ENCODE measurements at places on chromosomes 3 and 15. TPM values are rescaled to one million over a fixed set of nuclear protein-coding genes. Genes with fewer than 3 reads are reported as not detected.

DNA sequence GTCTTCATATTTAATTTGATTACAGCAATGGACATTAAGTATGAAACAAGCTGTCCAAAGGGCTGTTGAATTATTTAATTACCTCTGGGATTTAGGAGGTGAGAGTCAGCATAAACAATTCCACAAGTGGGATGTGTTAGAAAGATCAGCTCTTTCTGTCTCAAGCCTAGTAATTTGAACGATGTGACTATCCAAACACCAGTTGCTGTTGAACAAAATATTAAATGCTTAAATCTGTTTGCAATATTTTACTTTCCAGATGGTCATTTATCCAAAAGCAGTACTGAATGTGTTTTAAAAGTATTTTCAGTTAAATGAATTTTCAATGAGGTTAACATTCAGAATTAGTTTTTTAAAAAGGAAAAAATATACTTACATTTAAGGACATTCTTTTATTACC lies 12.7 kb downstream of the KCNAB1 start:
- DNase-seq = no peak

DNA sequence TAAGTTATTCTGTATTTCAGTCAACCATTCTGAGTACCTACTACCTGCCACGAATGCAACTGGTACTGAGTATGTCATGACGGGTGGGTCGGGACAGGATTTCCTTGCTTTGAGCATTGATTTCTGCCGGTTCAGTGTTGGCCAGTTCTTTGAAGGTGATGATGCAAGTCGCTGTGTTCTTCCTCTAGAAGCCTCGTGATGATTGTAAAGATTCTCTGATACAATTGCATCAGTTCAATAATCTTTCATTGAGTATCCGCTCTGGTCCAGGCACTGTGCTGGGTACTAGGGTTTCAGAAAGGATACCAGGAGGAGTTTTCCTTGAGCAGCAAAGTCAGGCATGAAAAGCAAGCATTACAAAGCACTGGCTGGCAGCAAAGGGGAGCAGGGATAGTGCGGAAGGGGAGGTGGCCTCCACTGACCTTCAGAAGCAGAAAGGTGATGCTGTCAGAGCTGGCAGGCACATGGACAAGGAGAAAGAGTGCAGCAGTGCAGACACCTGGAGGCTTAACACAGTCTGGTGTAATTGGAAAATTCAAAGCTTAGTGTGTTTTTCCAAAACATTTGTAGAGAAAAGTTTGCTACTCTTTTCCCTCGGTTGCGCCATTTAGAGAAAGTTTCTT lies 100.1 kb downstream of the RPL39L start:
- DNase-seq = no peak

Gene P2RY13
- total RNA-seq = 1.6 TPM

Gene SOX14
- not detected for total RNA-seq

- no peak for DNase-seq
These were observed 263 bp downstream of the ST8SIA2 start for GRCh38 chr15:92393980-92394308.

Gene GRIP2
- 8.2 TPM for total RNA-seq

- DNase-seq = no peak
These were observed 6.3 kb downstream of the LAMP3 start for GRCh38 chr3:183156266-183156665.

GRCh38 chr3:197076415-197076814 lies 46.8 kb upstream of the MELTF start:
- DNase-seq = no peak

GRCh38 chr3:29430558-29430971 lies 149.7 kb downstream of the RBMS3 start:
- DNase-seq = no peak

DNA sequence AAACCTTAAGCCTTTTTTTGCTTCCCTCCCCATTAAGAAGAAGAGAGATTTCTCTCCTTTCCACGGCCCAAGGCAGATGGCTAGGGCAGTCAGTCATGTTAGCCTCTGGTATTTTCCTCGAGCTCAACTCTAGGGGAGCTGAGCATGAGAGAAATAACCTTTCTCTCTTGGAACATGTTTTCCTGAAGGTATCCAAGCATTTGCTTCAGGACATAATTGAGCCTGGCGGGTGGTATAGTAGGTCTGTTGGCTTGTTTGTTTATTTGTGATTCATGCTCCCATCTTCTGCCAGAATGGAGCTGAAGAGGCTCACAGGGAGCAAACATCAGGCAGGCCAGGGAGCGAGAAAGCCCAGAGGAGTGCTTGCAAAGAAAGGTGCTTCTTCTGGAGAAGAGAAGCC lies 102.5 kb downstream of the MESD start:
- DNase-seq = no peak

DNA sequence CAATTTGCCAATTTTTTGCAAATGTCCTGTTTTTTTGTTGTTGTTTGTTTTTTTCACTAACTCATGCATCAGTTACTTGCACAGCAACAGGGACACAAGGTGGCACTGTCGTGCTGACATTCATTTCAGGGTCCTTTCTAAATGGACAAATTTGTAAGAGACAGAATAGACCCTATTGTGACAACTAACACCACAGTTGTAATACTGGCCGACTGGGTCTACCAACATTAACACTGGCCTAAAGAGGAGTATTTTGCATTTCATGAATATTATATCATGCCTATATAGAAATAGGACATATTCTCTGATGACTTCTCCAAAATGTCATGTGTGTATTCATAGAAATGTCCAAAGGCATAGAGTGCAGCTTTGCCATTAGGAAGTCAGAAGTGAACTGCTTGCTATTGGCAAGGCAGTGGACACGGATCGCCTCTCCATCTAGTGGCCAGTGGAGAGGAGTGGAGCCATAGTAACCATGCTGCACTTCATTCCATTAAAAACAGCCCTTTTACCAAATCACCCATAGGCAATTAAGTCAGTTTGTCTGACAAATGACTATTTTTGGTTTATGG lies 54.8 kb downstream of the ZBTB20 start:
- peak; percentile 10 for DNase-seq

Gene CCR5
- total RNA-seq = under 0.01 TPM

Gene ZPLD1
- not detected for total RNA-seq

DNA sequence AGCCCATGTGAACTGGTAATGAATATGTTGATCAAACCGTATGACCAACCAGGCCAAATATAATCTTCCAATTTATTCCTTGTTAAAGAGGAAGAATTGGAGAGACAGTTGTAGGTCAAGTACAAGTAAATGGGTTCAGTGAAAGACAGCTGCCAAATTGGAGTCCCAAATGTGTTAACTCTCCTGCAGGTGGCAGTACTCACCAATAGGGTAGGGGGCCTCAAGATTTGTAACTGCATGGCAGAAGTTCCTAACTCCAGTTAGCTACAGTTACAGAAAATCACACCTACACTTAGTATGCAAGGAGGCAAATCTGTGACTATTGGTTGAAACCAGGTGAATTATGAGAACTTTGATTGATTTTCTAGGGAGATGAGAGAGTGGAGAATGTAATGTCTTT lies 278.0 kb downstream of the ZBBX start:
- no peak for DNase-seq

DNA sequence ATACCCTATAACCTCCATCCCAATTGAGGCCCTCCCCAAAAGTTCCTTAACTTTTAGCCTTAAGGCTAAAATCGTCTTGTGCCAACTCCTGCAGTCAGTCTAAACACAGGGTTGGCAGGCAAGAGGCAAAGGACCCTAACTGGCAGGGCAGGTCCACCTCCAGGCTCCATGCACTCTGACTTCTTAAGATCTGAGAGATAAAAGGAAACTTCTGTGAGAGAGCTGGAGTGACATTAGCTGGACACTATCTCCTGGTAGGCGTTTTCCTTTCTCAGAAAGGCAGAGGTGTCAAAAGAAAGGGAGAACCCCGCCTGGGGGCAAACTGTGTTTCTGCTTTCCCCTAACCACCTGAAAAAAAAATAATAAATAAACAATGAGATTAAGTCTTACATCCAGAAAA lies 3.6 kb downstream of the CHSY1 start:
- no peak for DNase-seq

Gene TF
- total RNA-seq = 4.1 TPM

Gene SKOR1
- total RNA-seq = 0.41 TPM

GRCh38 chr3:56894881-56895431 lies 93.2 kb upstream of the ARHGEF3 start:
- DNase-seq = peak; percentile 31

DNA sequence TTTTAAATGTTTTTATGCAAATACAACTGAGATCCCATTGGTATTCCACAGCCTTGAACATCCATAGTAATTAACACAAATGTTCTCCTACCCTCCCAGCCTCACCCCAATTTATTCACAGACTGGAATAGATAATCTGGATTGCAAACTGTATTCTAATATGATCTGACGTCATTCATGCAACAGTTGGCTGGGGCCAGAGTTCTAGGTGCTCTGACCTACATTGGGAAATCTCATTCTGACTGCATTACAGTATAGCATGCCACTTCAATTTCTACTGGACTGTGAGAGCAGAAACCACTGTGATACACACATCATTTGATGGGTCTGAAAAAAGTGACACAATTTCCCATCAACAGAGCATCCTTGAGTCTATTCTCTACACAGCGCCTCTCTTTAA lies 403.1 kb downstream of the MAGI1 start:
- no peak for DNase-seq

GRCh38 chr3:172302203-172302602 lies 146.1 kb downstream of the GHSR start:
- DNase-seq = no peak

Gene SLC9A9
- total RNA-seq = 4.9 TPM

DNA sequence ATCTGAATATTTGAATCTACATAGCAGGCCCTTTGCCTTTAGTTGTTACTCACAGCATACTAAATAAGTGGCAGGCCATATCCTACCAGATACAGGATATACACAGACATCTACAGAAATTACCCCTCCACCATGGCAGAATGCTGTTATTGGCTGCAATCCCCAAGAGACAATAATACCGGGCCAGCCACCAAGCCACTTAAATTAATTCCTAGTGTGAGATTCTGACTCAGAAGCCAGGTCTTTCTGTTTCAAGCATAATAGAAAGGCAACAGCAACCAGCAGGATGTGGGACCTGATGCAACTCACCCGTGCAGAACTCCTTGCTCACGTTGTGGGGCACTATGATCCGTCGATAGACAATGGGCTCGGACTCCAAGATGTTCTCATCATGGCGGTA lies 39.8 kb downstream of the CLK3 start:
- no peak for DNase-seq

DNA sequence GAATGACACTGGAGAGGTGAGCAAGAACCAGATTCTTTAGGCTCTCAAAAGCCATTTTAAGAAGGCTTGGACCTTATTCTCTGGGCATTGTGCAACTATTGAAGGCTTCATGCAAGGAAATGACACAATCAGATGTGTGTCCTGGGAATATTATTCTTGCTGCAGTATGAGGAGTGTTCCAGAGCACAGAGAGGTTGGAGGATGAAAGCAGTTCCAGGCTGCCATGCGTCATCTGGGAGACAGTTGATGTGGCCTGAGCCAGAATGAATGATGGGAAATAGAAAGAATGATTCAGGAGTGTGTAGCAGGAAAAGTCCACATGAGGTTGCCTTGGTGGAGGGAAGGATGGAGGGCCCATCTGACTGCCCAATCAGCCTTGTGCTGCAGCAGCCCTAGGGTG lies 123.1 kb downstream of the CHCHD6 start:
- no peak for DNase-seq

Gene FRMD4B
- total RNA-seq = 72.2 TPM

Gene MYL3
- not detected for total RNA-seq

DNA sequence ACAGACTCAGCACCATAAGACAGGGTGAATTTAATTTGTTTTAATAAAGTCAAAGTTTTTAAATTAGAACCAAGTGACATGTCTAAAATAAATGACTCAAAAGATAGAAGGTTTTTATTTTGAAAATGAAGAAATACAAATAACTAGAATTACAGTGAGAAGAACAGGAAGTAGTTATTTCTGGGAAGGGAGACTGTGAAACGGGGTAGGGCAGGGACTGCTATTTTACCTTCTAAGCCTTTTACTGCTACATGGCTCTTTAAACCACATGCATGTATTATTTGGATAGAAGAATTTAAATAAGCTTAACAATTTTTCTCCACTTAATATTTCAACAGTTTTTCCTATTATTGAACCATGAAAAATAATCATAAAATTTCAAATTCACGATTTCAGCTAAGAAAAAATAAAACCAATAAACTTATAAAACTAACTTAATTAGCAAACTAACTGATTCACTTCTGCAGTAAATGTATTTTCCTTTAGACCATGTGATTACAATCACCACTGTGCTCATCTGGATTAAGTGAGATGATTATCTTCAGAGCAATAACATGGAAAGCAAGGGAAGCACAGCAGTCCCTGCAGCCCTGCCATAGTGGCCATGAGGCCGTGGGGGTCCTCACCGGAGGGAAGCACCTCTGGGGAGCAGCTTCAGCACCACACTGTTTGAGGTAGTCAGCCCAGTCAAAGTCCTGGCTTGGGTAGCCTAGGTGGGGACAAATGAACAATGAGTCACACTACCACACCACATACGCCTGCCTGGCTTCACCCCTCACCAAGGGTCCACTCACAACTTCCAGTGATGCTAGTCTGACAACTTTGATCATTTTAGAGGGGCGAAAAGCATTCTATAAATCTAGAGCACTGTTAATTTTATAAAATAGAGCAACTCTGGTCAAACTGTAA lies 28.3 kb upstream of the STIMATE start:
- no peak for DNase-seq

DNA sequence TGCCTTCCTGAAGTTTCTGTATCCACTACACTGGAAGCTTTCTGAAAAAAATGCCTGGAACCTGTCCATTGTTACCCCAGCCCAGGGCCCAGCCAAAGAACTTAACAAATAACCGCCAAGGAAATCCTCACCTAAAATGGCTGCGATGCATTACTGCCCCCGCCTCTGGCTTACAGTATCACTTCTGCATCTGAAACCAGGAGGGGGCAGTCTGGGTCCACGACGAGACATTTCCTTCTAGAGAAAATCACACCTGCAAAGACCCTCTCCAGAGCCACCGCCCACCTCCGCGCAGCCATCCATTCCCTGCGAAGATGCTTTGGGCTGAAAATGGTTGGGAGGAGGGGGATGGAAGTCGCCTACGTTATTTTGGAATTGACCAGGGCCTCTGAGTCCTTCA lies 22.4 kb upstream of the CELF6 start:
- DNase-seq = no peak

Gene MRAS
- total RNA-seq = 66.0 TPM

Gene CCR8
- total RNA-seq = not detected

DNA sequence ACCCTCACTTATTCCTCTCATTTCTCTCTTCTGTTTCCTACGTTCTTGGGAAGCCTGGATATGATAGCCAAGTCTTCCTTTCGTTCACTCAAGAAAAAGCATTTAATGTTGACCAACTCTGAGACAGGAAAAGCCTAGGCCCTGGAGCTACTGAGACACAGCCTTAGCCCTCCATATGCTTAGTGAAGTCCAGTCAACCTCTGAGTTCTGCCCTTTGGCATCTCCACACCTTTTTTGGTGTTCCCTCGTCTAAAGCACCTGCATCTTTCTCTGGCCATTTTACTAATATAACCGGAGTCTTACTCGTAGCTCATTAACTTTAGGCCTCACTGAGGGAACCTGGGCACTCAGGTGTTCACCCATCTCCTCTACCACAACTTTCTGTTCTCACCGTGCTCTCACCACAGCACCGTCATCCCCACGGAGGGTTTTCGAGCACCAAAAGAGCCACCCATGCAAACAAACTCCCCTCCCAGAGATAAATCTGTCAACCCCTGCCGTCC lies 632 bp downstream of the MTHFS start:
- DNase-seq = peak; percentile 9

- no peak for DNase-seq
These were observed 365.9 kb upstream of the THBS1 start for GRCh38 chr15:39215015-39215414.

- no peak for DNase-seq
These were observed 323.8 kb downstream of the GBE1 start for GRCh38 chr3:81437683-81438082.

All from frontal cortex (tissue), 4 donors.